ENCODE measurements at places on chromosomes 12 and 14.

DNA sequence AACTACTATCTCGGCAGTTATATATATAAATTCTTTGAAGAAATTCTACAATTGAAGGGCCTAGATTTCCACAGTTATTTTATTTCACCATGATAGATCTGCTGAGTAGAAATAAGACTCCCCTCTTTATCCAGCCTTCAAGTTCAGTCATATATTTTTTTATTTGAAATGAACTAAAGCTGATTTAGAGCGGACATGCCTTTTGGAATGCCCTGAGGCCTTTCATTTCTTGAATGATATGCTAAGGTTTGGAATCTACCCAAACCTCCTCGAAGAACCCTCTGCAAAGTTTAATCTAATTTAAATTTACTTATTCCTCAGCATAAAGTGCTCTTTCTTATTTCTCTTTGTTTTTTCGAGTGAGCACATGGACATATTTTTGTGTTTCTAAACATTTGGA lies 15.1 kb downstream of the SIX1 start:
- DNase-seq = no peak

- no peak for DNase-seq
These were observed 38.4 kb downstream of the IFNG start for GRCh38 chr12:68121143-68121542.

- no peak for DNase-seq
These were observed 324.4 kb downstream of the PDZRN4 start for GRCh38 chr12:41512497-41512896.

GRCh38 chr14:63986789-63987533 lies 134.2 kb downstream of the SYNE2 start:
- no peak for DNase-seq

- no peak for DNase-seq
These were observed 244.5 kb upstream of the LRFN5 start for GRCh38 chr14:41362139-41362538.

DNA sequence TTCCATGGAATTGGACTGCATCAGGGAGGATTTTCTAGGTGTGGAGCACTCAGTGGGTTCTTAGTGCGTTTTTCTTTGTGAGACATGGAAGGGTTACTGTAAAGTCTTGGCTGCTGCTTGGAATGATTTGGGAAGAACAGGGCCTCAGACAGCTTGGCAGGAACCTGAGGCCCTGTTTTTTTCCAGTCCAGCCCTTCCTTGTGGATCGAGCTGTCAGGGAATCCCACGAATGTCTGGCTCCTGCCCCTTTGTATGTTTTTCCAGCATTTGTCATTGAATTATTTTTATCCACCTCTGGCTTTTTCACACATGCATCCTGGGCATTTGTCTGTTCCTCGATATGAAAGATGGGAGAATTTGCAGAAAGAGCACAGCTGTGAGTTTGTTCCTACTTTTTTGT lies 158.5 kb downstream of the TGFB3 start:
- no peak for DNase-seq

DNA sequence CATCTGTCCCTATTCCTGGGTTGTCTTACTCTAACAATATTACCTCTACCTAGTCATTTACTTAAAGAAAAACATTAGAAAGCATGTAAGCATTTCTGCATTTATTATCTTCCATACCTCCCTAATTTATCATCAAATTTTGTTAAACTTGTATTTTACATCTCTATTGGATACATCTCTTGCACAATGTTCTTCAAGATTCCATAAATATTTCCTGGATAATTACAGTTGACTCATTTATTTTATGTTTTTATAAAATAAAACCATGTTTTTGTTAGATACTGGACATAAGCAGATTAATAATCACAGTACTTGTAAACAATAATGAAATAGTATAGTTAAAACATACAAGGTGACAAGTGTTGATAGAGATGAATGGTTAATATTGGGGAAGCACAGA lies 209.0 kb downstream of the TMTC3 start:
- DNase-seq = no peak

DNA sequence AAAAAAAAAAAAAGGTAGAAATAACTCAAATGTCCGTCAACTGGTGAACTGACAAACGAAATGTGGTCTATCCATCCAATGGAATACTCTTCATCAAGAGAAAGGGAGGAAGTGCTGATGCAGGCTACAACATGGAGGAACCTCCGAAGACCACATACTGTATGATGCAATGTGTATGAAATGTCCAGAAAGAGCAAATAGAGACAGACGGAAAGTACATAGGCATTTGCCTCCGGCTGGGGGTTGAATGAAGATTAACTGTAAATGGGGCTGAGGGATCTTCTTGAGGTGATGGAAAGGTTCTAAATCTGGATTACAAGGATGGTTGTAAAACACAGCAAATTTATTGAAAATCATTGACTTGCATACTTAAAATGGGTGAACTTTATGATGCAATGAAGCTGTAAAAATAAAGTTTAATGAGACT lies 35.4 kb downstream of the DLK1 start:
- DNase-seq = no peak

DNA sequence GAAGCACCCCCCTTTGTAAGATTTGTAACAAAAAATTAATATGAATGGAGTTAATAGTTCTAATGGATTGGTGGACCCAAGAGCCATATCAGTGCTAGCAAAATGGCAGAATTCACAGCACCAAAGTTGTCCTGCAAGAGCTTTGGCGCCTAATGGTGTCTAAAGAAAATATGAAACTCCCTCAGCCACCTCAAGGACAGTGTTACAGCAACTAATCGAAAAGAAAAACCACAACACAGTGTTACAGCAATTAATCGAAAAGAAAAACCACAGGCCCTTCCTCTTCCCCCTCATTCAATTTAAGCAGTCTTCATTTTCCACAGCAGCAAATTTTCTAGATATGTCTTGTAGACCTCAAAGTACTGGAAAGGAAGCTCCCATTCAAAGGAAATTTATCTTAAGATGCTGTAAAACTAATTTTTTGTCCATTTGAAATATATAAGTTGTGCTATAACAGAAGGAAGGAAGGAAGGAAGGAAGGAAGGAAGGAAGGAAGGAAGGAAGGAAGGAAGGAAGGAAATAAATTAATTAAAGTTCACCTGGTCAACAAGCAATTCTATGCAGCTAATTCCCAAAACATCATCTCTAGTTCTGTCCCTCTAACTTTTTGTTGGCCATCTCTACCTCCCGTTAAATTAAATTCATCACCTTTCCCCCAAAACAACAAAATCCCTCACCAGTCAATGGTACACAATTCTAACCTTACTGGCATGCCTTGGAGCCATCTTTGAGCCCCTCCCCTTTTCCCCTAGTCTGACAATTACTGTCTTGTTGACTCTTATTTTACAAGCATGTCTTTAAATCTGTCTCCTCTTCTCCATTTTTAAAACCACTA lies 17.4 kb downstream of the LRP6 start:
- no peak for DNase-seq

- no peak for DNase-seq
These were observed 268.5 kb downstream of the FOXG1 start for GRCh38 chr14:29035134-29035533.

- DNase-seq = no peak
These were observed 437.2 kb downstream of the PCNX1 start for GRCh38 chr14:71344506-71344905.

GRCh38 chr12:110109837-110110535 lies 14.2 kb upstream of the IFT81 start:
- DNase-seq = no peak

GRCh38 chr12:56146492-56147460 lies 5.6 kb upstream of the MYL6B start:
- no peak for DNase-seq

- peak; percentile 99 for DNase-seq
These were observed at the start of gene SPATS2 for GRCh38 chr12:49367381-49368239. Gene SPATS2 (plus strand): TSS chr12:49367462. CDS start chr12:49461013, 93,551 bp downstream.

DNA sequence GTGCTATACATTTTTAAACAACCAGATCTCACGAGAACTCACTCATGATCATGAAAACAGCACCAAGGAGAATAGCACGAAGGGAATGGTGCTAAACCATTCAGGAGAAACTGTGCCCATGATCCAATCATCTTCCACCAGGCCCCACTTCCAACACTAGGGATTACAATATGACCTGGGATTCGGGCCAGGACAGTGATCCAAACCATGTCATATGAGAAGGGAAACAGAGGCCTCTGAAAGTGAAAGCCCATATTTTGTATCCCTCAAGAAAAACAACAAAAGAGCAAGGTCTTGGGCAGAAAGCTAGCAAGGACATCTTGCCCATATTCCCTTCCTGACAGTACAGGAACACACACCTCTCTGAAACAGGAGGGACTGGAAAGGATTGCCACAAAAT lies 163.9 kb upstream of the VASH1 start:
- no peak for DNase-seq

DNA sequence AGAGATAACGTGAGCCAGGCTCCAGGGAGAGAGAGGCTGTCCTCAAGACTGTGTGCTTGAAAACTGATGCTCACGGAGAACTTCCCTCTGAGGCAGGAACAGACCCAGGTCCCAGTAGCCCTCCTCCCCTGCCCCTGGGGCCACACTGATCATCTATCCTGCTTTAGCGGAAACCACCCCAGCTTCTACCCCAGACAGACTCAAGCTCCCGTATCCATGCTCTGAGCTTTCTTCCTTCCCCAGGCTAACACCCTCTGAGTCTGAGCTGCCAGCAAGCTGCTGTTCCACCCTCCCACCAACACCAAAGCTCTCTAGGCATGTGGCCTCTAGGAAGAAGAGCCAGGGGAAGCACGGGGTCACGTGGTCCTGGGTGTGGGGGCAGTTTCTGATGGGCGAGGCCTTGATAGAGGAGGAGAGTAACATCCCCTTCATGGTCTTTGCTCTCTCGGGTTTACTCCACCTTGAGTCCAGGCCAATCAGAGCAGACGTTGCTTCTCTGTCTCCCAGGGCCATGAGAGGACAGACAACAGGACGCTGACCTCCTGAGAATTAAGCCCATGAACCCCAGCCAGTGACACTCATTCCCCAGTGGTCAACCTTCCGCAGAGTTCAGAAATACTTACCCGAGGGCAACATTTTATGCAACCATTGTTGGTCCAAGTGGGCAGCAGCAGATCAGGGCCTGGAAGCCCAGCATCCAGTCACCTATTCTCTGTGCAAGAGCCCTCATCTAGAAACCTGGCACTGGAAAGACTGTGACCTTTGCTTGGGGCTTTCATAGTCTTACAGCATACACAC lies 1.4 kb downstream of the PCK2 start:
- DNase-seq = peak; percentile 87

GRCh38 chr12:47100160-47100559 lies 20.4 kb upstream of the AMIGO2 start:
- DNase-seq = no peak

DNA sequence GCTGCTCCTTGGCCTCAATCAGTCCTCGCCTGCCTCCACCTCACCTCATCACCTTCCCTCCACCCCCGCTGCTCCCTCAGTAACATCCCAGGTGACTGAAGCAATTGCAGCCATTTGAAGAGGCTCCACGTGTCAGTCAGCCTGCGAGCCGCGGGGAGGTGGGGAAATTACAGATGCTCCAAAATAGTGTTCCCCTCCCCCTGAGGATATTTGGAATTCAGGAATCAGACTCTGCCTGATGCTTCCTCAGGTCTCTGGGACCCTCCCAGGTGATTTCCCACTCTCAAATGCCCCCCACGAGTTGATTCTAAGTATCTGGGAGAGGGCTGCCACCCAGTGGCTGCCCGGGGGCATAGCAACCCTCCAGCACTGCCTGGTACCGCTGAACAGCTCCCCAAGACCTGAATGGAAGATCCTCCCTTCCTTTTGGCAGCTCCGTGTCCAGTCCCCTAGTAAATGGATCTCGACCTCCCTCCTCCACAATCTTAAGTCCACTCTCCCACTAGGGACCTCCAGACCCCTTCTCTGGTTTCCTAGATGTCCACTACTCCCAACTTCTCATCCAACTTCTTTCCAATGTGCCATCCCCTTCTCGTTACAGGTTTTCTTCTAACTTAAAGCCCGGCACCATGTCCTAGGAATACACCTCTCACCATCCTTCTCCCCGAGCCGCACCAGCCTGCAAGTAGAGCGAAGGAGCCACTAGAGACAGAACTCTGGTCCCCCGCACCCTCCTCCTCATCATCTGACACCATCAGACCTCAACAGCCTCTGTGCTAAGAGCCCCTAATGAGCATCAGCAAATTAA lies 1.4 kb upstream of the ASIC1 start:
- DNase-seq = peak; percentile 81

DNA sequence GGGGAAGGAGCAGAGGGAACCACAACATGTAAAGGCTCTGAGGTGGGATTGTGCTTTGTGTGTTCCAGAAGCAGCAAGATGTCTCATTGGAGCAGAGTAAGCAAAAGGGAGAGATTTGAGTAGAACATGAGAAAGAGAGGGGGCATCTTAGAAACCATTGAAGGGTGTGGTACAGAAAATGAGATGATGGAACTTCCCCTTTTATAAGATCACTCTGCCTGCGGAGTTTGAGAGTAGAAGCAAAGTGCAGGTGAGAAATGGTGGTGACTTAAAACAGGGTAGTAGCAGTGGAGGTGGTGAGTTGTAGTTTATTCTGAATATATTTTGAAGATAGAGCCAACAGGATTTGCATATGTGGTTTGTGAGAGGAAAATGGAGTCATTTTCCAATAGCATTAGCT lies 56.0 kb downstream of the FBXO34 start:
- no peak for DNase-seq

GRCh38 chr12:110821917-110822316 lies 24.9 kb upstream of the CCDC63 start:
- no peak for DNase-seq

DNA sequence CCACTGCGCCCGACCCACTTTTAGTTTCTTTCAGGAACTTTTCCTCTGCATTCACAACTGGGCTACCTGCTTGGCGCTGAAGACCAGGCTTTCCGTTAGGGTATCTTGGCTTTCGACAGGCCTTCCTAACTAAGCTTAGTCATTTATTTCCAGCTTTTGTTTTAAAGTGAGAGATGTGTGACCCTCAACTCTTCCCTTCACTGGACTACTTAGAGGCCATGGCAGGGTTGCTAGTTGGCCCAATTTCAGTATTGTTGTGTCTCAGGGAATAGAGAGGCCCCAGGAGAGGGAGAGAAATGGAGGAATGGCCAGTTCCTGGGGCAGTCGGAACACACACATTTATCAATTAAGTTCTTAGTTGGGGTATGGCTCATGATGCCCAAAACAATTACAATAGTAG lies 10.4 kb downstream of the MTA1 start:
- no peak for DNase-seq

DNA sequence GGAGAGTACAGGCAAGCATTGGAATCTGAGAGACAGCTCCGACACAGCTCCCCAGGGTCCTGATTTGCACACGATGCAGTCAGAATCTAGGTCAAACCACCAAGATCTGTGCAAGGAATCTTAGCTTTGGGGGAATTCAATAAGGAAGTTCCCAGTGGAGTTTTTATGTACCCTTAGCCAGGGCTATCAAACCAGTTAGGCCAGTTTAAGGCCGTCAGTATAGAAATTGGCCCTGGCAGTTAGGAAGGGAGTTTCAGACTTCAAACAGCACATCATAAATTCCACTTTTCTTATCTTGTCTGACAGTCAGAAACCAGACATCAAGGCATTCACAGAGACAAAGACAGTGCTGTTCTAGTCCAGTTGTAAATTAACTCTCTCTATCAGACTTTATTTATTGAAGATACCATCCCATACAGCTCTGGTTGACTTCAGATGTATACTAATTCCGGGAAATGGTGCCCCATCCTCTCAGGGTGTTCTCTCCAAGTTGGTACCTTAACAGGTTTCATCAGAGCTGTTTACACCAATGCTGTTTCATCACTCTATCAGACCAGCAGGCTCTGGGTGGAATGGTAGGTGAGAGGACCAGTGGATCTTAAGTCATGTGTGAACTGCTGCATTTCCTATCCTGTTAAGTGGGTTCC lies 157.5 kb upstream of the ATF7IP start:
- no peak for DNase-seq

- no peak for DNase-seq
These were observed 45.5 kb downstream of the ATF7IP start for GRCh38 chr12:14410841-14411569.

Data from H9 (cell line).